Stimulated activated CD8-positive, alpha-beta memory T cell treated with anti-CD3 and anti-CD28 coated beads, Interleukin-15, amount 100 ng/mL, for 24 hours (primary cell): ENCODE measurements at places on chromosomes 1 and 21.

DNA sequence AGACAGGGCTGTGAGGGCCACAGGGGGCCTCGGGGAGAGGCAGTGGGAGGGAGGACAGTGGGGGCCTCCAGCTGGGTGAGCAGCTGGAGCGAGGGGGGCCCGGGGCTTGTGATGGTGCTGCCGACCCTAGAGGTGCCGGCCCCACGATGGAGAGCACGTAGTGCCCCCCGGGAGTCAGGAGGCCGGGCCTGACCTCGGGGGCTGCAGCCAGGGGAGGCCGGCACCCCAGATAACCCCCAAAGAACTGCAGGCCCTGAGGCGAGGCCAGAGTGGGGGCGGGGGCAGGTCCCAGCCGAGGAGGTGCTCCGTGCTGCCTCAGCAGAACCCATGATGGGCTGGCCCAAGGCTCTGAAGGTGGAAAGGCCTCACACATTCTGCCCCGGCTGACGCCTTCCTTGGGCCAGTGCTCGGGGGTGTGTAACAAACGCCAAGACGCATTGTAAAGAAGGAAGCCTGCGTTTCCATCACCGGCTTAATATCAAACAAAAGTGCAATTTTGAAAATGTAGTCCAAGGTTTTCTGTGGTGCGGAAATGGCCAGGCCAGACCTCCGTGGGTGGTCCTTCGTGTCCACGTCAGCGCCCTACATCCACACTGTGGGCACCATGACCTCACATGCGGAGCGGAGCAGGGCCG lies 55.2 kb downstream of the COL6A1 start:
- DNase-seq: no peak

DNA sequence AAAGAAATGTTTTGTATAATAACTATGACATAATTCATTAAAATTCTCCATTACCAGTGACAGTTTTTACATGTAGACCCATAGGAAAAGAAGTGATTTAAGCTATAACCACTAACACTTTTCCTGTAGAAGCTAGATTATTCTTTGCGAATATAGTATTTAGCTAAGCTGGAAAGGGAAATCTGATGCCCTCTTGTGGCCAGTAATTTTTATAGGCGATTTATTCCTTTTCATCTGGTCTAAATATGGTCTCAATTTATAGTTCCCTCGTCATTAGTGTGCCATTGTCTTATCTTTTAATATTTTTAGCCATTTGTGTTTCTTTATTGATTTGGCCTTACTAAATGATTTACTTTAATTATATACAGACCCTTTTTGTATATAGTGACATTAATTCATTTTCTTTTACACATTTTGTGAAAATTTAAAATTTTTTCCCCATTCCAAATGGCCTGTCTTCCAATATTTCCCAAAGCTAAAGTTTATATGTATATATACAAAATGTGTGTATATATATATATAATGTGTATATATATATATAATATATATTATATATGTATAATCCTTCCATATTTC lies 26.7 kb downstream of the BTG3 start:
- no peak for DNase-seq

GRCh38 chr1:234132795-234133194 lies 228.3 kb downstream of the SLC35F3 start:
- no peak for DNase-seq

DNA sequence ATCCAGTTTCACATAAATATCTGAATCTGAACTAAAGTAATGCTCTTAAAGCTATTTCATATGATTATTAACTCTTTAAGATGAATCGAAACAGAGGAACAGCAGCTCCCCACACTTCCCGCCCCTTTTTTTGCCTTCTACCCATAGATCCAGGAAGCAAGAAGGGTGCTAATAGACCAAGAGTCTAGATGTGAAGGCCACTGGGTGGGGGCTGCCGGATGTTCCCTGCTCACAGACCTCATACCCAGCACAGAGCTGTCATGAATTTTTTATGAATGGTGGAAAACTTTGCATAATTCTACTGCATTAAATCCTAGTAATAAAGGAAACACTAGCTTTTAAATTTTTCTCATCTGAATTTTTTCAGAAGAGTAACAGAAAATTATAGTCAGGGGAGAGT lies 283.9 kb upstream of the SGIP1 start:
- DNase-seq: no peak

GRCh38 chr1:108742253-108742652 lies 4.2 kb upstream of the STXBP3 start:
- DNase-seq: no peak

GRCh38 chr1:203273206-203273868 lies 32.0 kb upstream of the BTG2 start:
- peak; percentile 81 for DNase-seq

GRCh38 chr21:32545948-32546441 lies 39.3 kb downstream of the TCP10L start:
- no peak for DNase-seq
